ENCODE measurements at places on chromosomes 11 and 22.

GRCh38 chr11:85299258-85299942, 327.7 kb downstream of the DLG2 start:
- DNase-seq, result no peak

- DNase-seq, result no peak
These were observed 465.8 kb upstream of the ANO5 start for GRCh38 chr11:21727102-21727501.

DNA sequence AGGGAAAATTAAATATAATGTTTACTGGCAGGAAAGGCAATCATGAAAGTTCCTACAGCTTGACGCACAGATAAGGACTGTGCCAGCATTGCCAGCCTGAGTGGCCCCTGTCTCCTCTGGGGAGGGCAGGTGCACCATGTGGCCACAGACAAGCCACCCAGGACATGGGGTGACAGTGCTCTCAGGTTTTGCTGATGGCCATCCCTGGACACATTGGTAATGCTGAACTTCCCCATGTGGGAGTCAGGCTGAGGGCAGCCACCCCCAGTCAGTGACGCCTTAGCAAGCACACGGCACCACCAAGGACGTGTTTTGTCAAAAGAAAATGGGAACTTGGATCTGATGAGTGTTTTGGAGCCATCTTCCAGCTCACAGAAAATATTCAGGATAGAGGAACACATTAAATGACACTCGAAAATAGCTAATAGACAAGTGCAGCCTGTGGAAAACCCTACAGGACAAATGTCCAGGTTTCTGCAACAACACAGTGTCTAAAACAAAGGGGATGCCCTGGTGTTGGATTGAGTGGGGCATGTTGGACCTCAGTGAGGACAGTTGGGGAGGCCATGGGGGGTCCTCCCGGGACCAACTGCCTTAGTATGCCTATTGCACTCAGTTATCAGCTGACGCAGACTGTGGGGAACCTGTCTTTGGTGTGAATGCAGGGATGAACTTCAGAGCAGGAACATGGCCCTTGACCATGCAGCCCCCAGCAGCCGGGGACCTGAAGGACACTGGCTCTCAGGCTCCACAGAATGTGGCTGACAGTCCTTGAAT, 1450.5 kb downstream of the BRD1 start:
- no peak for DNase-seq

GRCh38 chr11:64372802-64373597, 14.0 kb downstream of the RPS6KA4 start:
- DNase-seq, result peak; percentile 69

- no peak for DNase-seq
These were observed 617.2 kb upstream of the CHORDC1 start for GRCh38 chr11:90840071-90840470.

GRCh38 chr22:27980424-27981148, 61.5 kb upstream of the PITPNB start:
- DNase-seq, result no peak

- DNase-seq, result no peak
These were observed 5.1 kb upstream of the MYRF start for GRCh38 chr11:61747192-61747966.

GRCh38 chr11:7575841-7576725, 62.3 kb downstream of the PPFIBP2 start:
- no peak for DNase-seq

DNA sequence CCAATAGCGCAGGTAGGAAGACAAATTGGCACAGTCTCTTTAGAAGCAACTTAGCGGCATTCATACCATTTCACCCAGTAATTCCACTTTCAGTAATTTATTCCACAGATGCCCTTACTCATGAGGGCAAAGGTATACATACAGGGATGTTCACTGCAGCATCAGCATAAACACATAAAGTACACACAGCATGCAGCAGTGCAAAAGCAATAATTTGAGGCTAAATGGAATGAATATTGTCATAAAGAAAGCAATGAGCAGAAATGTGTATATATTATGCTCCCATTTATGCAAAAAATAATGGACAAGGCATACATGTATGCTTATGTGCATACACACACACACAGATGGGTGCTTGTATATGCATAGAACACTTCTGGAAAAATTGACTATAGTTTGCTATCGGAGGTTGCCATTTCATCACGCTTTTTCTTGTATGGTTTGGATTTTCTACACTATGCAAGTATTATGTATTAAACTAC, 50.2 kb downstream of the TECTA start:
- DNase-seq, result no peak

- DNase-seq, result no peak
These were observed 237.8 kb upstream of the KIRREL3 start for GRCh38 chr11:127238321-127238720.

DNA sequence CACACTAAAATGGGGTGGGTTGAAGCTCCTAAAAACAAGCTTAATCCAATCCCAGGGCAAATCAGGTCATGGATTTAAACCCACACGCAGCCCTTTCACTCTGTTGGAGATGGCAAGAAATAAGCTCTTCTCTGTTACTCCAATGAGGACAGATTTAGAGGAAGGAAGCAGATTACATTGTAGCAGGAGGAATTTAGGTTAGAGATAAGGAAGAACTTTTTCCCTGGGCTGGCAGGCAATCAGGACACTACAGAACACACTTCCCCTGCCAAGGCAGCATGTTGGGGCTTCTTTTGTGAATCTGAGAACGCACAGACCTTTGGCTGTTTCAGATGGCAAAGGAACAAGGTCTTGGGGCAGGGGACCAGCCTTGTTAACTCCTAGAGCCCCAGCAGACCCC, 46.2 kb downstream of the C11orf58 start:
- no peak for DNase-seq

- peak; percentile 59 for DNase-seq
These were observed 9.7 kb downstream of the FXYD2 start for GRCh38 chr11:117814766-117815261.

- DNase-seq, result no peak
These were observed 2.3 kb upstream of the ALKBH8 start for GRCh38 chr11:107567739-107568335.

DNA sequence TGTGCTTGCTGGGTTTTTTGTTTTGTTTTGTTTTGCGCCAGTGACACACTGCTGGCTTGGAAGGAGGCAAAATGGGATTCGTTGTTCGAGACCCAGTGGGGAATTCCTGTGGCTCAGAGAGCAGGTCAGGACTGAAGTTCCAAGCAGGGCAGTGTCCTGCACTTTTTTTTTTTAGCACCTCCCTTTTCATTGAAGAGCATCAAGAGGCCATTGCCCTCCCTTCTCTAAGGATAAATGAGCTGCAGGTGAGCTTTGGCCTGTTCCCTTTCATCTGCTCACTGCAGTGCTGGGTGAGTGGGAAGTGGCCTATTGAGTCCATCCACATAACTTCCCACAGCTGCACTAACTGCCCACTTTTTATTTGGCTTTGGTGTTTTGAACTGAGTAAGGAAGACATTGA, 87.8 kb downstream of the ARHGAP42 start:
- no peak for DNase-seq

DNA sequence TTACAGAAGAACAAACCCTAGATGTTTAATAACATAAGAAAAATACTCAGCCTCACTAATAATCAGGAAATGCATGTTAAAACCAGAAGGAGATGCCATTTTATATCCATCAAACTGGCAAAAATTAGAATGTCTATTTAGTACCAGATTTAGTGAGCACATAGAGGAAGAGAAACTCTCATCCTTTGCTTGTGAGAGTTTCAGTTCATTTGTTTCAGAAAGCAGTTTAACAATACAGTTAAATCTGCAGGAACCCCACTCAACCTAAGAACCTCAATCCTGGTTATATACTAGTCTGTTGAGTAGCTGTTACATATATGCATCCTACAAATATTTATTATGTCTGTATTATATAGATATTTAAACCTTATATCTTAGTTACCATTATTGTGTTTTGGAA, 172.6 kb downstream of the WNT11 start:
- no peak for DNase-seq

- DNase-seq, result no peak
These were observed 3.8 kb upstream of the CCDC86 start for GRCh38 chr11:60838132-60838531.
